Naive thymus-derived CD8-positive, alpha-beta T cell (primary cell): ENCODE measurements at places on chromosomes 4 and X.

- no peak for DNase-seq
Observed at GRCh38 chr4:26255989-26256388, 64.8 kb upstream of the RBPJ start.

GRCh38 chr4:172996571-172997216, 171.9 kb upstream of the GALNT7 start:
- DNase-seq, result no peak

GRCh38 chr4:162700358-162700757, 466.3 kb downstream of the NAF1 start:
- DNase-seq, result no peak

DNA sequence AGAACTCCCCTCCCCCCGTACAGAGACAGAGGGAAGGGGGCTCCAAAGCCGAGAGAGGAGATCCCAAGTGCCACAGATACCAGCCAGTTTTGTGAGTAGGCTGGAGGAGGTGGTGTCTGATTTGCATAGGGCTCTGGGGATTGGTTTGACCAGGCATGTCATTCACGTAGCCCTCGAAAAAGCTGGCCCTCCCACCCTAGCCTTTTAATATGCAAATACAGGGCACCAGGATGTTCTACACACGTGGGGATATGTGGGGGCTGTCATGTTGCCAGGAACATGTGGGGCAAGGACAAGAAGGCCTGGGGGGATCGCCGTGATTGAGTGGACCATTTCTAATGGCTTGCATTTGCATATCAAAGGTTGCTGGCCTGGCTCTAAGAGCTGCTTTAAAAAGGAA, 272.9 kb downstream of the PPP1R2C start:
- DNase-seq, result no peak

- DNase-seq, result no peak
Observed at GRCh38 chrX:26138274-26138673, at the start of gene MAGEB18. Gene MAGEB18, plus strand, starts transcription at chrX:26138343. Its CDS starts 643 bp downstream, at chrX:26138986.

DNA sequence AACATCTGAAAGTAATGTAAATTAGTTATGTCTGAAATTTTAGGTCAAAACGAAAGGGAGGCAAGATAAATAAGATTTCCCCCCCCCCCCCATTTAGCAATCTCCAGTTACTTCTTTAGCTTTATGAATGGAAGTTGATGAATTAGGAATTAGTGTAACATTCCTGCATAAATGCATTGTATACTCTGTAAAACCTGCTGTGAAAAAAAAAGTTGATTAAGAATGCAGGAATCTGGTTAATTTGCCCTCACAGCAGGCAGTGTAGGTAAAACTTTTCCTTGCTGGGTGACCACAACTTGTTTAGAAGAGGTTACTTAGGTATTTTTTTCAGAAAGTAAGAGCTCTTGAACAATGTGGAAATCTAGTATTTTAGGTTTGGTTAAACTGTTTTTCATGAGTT, 15.3 kb downstream of the LARP7 start:
- DNase-seq, result no peak

GRCh38 chrX:100606753-100607152, 22.0 kb downstream of the TNMD start:
- DNase-seq, result no peak

GRCh38 chr4:80918004-80918403, 112.5 kb upstream of the BMP3 start:
- no peak for DNase-seq

- no peak for DNase-seq
Observed at GRCh38 chr4:5575941-5576340, 132.4 kb downstream of the EVC2 start.

GRCh38 chr4:118772081-118772766, 63.7 kb downstream of the SEC24D start:
- DNase-seq, result peak; percentile 40

DNA sequence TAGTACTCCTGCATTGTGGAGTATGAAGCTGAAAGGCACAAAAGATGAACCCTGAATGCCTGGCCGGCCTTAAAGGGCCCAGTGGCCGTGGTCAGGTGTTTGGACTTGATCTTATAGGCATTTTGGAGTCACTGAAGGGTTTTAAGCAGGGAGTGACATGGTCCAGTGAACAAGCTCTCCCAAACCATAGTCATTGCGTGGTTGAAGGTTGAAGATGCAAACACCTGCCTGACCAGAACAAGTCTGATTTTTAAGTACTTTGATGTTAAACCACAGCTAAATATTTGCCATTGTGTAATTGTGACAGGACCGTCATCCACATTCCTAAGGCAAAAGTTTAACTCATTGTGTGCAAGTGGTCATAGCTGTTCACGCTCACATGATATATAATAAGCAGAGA, 3.3 kb downstream of the STK32B start:
- no peak for DNase-seq

DNA sequence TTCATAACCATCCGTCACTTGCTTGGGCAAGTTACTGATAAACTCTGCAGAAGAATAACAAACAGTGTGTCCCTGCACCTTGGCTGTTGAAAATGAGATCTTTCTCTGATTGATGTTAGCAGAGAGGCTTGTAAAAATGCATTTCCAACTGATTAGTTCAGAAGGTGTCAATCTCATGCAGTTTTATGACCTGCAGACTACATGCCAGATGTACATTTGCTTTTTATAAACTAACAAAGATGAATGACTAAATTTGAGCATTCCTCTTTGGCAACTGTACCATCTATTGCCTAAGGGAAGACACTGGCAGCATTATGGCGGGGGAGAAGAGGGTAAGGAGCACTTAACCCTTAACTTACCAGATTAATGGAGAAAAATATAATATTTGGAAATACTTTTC, 192.8 kb downstream of the DCTD start:
- no peak for DNase-seq

DNA sequence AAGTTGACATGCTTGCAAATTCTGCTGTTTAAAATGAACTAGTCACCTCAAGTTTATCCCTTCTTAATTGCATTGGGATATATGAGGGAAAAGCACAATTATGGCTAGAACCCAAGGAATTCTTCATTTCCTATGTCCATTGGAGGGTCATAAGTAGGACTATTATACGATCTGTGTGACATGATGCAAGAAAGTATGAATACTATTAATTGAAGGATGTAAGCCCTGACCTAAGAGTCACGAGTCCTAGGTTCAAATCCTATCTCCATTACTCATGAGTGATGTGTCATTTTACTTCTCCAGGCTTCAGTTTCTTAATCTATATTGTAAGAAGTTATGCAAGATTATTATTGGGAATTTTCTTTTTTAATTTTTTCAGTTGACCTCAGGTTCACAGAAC, 542.9 kb upstream of the GRIA3 start:
- no peak for DNase-seq

DNA sequence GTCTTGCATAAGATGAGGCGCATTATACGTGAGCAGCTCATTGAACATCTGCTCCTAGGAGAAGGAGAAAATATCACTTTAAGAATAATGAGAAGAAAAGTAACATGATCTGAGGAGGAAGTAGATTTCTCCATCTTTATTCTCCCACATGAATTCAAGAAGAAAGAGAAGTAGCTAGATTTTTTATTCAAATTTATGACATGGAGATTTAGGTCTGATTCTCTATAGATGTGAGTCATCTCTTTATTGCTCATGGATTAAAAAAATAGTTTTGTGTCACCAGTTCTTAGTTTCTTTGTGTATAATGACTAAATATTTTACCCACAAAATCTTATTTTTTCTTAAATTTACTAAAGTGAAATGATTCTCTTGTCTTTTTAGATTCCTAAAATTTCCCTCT, 40.4 kb downstream of the HPGDS start:
- DNase-seq, result no peak

- no peak for DNase-seq
Observed at GRCh38 chr4:150078041-150078578, at the start of gene DCLK2. Gene DCLK2, plus strand, starts transcription at chr4:150078445. Its CDS starts 583 bp downstream, at chr4:150079028.

- no peak for DNase-seq
Observed at GRCh38 chrX:50448565-50448964, 22.1 kb downstream of the DGKK start.

GRCh38 chrX:43693602-43694406, 37.7 kb downstream of the MAOA start:
- no peak for DNase-seq

GRCh38 chrX:8971116-8971515, 62.8 kb downstream of the FAM9B start:
- DNase-seq, result no peak

DNA sequence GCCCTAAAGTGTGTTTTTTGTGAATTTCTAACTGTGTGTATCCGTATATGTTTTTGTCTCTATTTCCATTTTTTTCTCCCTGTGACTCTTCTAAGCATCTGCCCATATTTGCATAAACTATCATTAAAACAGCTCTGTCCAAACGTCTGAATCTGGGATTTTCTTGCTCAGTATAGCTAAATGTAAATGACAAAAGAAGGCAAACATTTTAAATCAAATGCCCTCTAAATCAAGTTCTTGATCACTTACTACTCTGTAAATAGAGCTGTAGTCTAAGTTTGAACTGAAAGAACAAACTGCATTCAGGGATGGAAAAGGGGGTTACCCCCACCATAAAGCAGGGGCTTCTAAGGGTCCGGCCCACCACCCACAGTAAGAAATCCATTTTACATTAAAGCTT, 432.0 kb upstream of the FAM241A start:
- DNase-seq, result no peak

DNA sequence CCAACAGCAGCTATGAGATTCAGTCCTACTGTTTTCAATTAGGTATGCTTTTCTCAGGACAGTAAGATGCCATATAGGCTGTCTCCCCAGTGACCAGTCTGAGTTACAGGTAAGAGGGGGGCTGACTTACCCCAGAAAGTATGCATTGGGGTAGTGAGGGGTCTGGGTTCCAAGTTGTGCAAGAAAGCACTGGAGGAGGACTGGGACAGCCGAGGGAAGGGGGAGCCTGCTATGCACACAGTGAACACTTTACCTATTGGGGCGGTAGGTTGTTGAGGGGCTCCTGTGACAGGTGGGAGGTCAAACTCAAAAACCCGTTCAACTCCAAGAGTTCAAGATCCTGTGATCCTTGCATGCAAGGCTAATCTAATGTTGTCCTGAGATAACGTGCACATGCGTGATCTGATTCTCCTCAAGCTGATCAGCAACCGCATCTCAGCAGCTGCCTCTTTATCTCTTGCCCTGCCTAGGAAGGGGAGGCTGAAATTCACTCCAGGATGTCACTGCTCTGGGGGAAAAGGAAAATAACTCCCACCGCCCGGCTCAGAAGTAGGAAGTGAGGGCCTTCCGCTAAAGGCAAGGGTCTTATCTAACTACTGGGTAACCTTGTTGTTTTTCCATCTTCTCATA, 108.8 kb upstream of the KIT start:
- no peak for DNase-seq

- DNase-seq, result no peak
Observed at GRCh38 chr4:6321361-6321760, 51.7 kb downstream of the WFS1 start.

DNA sequence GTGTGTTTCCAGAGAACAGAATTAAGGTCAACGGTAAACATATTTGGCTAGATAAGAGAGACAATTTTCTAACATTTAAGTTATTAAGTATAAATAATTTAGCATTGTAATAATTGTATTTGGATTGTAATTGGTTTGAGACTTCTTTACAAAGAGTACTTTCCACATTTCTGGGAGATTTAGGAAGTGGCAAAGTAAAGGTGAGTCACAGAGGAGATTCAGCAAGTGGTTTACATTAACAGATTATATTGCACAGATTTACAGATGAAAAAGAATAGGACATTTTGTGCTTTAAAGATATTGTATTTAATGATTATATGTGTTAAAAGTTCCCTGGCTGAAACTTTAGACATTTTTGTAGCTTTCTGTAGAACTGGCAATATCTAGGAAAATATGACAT, 584.4 kb upstream of the AADAT start:
- no peak for DNase-seq

DNA sequence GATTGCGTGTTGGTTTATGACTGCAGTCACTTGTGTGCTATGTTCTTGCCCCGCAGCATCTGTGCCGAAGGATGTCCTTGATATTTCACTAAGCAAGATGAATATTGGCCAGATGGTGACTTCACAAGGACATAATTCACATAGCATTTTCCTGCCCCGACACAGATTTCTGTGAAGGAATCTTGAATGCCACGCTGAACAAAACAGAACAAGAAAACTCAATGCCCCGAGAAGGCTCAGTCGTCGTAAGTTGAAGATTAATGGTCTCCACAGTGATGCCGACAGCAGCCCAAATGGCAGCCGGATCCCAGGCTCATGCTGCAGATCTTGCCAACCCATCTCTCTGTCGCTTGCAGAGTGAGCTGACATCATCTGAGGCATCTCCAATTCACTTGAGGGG, 145.9 kb downstream of the CPEB2 start:
- no peak for DNase-seq

DNA sequence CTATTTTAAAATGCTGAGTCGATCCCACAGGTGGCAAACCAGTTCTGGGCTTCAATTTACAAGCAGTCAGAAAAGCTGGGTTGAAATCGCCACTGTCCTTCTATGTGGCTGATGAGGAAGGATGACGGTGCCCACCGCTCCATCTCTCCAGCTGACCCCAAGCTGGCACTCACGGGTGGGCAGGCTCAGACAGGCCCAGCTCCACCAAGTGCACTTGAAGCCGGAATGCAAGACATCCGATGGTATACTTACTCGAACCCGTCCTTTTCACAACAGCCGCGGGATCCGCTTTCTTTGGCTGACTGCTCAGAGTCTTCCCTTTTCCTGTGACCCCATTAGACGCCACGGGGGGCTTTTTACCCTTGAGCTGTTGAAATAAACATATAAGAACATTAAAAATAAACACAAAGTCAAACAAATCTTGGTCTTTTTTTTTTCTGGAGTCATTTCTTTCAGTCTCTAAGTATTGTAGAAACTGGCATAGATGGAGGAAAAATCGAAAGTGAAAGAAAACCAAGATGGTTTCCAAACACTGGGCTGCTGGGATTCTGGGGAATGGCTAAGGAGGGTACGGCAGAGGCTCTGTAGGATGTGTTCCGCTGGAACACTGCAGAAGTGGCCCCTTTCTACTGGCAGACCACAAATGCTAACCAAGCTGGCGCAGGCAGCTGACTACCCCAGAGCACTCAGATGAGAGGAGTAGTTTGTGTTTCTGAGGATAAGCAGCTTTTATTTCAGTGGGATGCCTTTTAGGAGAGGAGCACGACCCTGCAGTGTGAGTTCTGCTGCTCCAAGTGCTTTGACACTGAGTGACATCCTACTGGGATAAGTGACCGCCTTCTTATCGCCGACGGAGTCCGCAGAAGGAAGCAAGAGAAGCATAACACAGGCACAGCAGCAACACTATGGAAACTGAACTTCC, 160.9 kb downstream of the AFAP1 start:
- DNase-seq, result no peak

DNA sequence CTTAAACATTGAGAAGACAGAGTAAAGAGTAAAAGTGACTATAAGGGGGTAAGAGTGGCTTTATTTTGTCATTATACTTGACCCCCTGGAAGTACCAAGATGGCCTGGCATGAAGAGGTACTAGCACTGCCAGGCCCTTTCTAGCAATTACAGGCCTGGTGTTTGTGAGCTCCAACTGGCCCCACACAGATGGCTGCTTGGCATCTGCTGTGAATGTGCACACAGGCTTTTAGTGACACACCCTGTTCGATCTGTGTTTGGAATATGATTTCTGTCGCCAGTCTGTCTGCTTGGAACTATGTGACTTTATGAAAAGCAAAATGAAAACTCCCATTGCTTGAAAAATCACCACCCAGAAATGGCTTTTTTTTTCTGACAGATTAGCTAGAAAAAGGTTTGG, 123.3 kb downstream of the CLCN4 start:
- DNase-seq, result no peak
